ENCODE measurements at places on chromosomes 4 and X.

DNA sequence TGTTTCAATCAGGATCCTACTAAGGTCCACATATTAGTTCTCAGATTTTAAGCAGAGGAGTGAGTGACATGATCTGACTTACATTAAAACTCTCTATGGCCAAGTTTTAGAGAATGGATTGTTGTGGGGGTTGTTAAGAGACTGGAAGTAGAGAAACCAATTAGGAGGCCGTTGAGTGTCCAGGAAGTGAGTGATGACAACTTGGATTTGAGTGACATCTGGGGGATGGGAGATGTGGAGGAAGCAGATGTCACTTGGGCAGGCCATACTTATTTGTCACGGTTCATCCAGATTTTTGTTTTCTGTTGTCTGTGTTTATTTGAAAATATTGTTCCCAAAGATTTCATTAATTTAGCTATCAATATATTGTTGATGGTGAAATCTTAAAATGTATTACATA, 28.3 kb downstream of the ADD1 start:
- DNase-seq, result no peak

DNA sequence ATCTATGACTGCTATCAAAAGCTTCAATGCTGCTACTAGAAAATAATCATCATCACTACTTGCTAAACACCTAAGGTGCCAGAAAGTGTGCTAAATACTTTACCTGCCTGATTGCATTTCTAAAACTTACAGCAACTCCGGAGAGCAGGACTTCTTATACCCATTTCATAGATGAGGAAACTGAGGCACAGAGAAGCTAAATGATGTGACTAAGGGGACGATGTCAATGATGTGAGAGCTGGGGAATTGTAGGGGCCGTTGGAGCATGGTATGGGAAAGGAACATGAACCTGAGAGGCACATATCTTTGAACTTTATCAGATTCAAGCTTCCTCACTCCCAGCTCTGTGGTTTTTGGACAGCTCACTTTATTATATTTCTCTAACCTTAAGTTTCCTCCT, 38.7 kb downstream of the CCKAR start:
- no peak for DNase-seq

DNA sequence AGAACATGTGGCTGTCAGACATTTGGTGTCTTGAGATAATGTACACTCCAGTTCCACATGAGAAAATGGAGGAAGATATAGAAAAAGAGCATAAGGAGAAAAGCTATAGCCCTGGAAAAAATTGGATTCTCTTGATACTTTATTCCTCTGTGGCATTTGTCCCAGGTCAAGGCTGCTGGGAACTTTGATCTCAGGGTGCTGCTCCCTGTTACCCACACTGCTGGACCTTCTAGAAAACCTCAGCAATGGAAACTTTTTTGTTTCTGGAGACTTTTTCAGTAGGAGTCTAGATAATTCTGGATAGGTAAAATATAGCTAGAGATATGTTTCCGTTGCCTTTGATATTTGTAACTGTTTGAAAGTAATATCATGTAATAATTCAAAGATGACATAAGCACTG, 11.1 kb downstream of the ADH1C start:
- DNase-seq, result no peak

DNA sequence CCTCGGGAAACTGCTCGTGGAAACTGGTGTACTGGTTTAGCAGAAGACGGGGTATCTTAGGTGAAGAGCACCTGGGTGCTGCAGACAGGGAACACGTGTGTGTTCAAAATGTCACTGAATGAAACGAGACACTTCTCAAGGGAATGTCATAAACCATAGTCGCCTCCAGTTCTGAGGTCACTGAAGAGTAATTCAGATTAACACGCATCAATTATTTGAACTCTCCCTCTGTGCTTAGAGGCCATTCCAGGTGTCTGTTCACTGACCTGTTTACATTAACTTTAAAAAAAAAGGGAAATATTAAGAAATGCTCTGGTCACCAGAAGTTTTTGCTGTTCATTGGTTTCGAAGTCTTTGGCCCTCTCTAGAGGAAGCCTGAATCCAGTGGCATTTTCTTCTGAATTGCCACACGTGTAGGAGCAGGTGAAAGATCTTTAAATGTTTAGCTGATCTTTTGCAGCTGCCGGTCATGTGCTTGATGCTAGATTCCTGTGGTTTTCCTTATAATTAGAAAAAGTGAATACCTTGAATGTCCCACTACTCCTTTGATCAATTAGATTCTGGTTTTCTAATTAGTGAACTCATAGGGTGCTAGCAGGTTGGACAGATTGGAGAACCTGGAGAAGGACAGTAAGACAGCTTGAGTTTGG, 330.5 kb downstream of the ARHGAP10 start:
- DNase-seq, result no peak

- no peak for DNase-seq
Measured at GRCh38 chr4:4607336-4608213, 65.7 kb upstream of the STX18 start.

DNA sequence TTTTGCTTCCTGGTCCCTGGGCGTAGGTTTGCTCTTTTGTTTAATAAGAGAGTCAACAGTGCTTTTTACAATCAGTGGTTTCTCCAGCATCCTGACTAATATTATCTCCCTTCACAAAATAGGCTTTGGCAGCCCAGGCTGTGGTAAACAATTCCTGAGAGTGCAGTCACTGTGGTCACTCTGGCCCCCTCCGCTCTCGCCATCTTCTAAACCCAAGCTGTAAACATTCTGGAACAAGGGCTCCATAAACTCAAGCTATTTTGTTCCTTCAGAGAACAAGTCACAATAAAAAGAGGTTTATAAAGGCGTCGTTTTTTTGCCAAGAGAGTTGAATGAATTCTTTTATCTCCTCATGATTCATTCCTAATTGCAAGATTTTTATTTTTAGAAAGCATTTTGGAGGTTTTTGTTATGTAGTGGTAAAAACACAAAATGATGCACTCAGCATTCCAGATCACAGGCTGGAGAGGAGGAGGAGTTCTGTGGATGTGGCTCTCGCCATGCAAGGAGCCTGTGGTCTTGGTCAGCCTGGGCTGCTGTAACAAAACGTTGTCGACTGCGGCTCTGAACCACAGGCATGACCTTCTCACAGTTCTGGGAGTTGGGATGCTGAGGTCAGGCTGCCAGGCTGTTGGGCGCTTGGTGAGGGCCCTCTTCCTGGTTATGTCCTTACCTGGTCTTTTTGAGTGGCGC, 486.4 kb upstream of the FAT1 start:
- DNase-seq, result no peak

DNA sequence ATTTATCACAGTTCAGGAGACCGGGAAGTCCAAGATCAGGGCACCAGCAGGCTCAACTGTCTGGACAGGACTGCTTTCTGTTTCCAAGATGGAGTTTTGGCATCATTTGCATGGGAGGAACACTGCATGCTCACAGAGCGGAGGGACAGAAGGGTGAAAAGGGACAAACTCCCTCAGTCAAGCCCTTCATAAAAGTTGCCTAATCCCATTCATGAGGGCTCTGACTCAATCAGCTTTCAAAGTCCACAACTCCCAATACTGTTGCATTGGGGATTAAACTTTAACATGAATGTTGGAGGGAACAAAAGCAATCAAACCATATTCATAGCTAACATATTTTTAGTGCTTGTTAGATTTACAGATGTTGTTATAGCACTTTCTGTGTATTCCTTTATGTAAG, 158.9 kb upstream of the MAD2L1 start:
- no peak for DNase-seq

- DNase-seq, result no peak
Measured at GRCh38 chr4:122831515-122832196, 5.0 kb downstream of the FGF2 start.

GRCh38 chr4:114423582-114423981, 175.0 kb upstream of the UGT8 start:
- no peak for DNase-seq

DNA sequence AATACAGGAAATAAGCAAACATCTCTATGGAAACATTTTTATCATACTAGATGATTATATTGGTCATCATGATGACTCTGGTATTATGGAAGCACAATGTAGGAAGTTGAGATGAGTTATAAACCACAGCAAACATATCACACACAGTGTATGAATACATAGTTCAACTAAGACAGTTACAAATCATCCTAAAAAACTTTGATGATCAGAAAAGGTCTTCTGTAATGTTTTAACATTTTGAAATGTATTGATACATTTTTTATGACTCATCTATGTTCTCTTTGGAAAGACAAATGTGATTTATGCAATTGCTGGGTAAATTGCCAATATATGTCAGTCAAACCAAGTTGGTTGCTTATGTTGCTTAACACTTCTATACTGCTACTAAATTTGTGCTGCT, 4.8 kb downstream of the CXCL3 start:
- DNase-seq, result no peak

- DNase-seq, result no peak
Measured at GRCh38 chrX:13130816-13131215, 86.4 kb upstream of the FAM9C start.

DNA sequence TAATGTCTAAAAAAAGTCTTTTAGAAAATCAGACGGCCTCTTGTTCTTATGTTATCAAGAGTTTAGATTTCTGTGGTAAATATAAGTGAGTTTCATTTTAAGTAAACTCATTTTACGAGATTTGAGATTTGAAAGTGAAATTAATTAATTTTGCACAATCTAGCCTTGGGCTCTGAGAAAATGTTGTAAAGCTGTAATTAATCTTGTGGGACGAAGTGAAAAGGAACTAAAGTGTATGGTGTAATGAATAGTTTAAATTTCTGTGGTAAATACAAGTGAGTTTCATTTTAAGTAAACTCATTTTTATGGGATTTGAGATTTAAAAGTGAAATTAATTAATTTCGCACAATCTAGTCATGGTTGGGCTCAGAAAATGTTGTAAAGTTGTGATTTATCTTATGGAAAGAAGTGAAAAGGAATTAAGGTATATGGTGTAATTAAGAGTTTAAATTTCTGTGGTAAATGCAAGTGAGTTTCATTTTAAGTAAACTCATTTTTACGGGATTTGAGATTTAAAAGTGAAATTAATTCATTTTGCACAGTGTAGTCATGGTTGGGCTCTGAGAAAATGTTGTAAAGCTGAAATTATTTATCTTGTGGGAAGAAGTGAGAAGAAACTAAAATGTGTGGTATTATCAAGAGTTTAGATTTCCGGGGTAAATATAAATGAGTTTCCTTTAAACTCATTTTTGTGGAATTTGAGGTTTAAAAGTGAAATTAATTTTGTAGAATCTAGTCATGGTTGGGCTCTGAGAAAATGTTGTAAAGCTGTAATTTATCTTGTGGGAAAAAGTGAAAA, 1.6 kb downstream of the SCML1 start:
- no peak for DNase-seq

GRCh38 chrX:138411048-138411447, 300.5 kb downstream of the FGF13 start:
- DNase-seq, result no peak

GRCh38 chr4:8173492-8174242, 15.1 kb upstream of the ABLIM2 start:
- DNase-seq, result no peak

GRCh38 chr4:74716436-74716765, 77.9 kb downstream of the BTC start:
- DNase-seq, result no peak

- no peak for DNase-seq
Measured at GRCh38 chr4:159549098-159549518, 446.2 kb downstream of the RAPGEF2 start.

- peak; percentile 6 for DNase-seq
Measured at GRCh38 chrX:153924149-153924861, 1.8 kb downstream of the ARHGAP4 start.

GRCh38 chr4:170414961-170415360, 325.2 kb upstream of the AADAT start:
- no peak for DNase-seq

GRCh38 chr4:8676676-8677075, 84.1 kb downstream of the CPZ start:
- no peak for DNase-seq

GRCh38 chr4:148431401-148431800, 10.8 kb downstream of the NR3C2 start:
- no peak for DNase-seq

DNA sequence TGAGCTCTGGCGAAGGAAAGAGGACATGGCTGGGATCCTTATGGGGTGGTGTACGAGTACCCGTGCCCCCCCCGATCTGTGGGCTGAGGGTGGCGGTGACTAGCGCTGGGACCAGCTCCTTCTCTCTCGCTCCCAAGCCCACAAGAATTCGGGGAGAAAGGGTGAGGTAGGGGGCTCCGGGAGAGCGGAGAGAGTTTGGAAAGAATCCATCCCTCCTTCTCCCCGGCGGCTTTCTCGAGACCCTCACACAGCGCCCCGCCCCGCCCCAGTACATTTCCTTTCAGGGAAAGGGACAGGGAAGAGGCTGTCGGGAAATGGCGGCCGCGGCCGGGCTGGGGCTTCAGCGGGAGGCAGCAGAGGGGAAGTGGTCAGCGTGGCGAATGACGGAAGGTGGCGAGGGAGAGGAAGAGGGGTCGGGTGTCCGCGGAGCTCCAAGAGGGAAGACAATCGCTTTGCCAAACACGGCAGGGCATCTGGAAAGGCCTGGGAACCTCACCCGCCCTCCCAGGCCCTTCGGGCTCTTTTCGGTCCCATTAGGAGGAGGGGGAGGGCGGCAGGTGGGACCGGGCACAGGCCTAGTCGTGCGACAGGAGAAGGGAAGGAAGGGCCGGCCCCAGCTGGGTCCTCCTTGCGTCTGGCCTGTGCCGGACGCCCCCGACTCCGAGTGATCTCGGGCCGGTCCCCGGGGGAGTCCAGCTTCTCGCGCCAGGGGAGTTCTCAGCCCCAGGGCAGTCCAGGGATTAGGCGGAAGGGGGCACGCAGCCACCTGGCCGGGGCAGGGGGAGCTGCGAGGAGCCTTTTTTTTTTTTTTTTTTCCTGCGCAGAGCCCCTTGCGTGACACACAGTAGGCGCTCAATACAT, 10.2 kb downstream of the HNRNPH2 start:
- DNase-seq, result peak; percentile 69

DNA sequence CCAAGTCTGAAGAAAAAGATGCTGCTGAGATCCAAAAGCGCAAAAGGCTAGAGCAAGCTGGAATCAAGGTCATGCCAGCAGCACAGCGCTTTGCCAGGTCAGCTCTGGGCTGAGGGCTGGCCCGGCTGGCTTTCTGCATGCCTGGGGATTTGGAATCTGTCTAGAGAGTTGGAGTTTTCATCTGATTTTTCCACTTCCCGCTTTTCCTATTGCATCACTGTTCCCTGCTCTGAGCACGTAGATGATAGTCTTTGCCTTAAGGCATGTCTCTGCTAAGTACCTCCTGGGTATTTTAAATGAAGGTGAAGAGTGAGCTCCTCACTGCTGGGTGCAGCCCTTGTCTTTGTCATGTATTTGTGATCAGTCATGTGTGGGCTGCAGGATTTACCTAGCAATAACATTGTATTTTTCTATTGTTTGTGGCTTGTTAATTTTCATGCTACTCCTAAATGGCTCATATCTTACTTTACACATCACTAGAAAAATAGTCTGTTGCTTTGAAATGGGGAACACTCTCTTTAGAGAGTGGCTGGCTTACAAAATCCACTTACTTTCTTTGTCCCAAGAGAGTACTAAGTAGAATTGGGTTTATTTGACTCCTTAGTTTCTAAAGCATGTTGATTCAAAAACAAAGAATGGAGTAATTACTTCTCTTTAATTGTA, 82.8 kb downstream of the LIMCH1 start:
- no peak for DNase-seq

- no peak for DNase-seq
Measured at GRCh38 chrX:56762220-56762619, 33.2 kb downstream of the NBDY start.

Data from NCI-H2227 treated with DMSO at 0.1 percent for 48 hours (cell line).